ENCODE measurements at places on chromosomes 5 and 9. TPM values are rescaled to one million over a fixed set of nuclear protein-coding genes. Genes with fewer than 3 reads are reported as not detected.
A peak's percentile ranks its signal among the peaks of the same experiment; 100 is the strongest.

DNA sequence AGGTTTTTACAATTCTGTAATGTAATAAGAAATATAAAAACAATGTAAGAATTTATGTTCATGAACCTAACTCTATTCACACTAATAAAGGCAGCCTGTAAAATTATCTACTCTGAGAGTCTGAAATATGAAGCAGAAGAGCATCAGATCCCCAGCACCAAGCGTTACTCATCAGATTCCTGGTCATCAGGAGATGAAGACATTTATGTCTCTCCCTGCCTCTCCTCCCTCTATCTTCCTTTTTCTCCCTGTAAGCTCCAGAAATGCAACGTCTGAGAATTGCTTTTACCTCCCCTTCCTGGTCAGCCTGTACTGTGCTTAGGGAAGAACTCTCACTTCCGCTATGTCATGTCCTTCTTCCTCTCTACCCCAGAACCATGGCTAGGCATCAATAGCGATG is 114.4 kb upstream of the SLIT3 start:
- no peak for DNase-seq

The FSD1L gene
- 6.9 TPM for total RNA-seq

GRCh38 chr5:77133061-77133758 is 46.1 kb upstream of the ZBED3 start:
- peak; percentile 80 for DNase-seq

DNA sequence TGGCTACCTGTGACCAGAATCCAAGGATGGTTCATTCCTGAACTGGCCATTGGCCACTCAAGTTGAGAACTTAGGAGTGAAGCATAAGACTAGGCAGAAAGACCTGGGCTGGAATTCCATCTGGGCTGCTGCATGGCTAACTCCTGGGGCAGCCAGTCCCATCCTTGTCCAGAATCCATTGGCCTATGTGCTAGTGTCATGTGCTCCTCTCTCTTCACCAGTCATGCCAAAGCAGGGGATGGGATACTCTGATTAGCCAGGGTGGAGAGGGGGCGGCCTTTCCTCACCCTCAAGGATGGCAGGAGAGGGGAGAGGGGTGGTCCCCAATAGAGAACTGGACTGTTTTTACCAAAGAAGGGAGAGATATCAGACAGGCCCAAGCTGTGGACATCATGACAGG is 93.2 kb downstream of the ZNF618 start:
- no peak for DNase-seq

DNA sequence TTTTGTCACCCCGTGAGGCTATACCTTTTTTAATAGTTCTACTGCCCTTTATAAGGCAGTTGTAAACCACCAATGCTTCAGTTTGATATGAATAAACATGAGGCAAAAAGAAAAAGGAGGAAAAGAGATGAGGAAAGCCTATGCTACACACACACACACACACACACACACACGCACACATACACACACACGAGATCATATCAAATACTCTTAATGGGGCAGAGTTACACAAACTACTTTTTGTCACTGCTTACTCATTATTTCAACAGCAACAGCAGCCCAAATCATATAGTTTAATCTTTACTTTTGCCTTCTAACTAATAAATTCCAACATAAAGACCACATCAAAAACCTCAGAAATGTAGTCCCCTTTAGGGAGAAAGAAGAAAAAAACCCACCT is 116.8 kb upstream of the PAM start:
- no peak for DNase-seq

DNA sequence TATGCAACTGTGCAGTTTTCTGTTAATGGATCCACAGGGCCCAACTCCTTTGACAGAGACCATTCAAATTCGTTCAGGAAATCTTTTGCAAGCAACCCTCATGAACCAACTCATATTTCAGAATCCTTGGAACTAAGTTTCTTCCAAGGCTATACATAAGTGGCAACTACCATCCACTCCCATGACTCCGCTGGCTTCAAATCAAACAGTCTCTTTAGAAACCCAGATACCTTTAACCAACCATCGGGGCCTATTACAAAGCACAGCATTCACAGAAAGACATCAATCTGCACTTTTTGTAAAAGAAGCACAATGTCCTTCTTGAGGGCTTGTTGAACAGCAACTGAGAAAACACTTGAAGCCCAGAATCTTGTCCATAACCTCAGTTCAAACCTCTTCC is 526.9 kb downstream of the DTWD2 start:
- DNase-seq = no peak

DNA sequence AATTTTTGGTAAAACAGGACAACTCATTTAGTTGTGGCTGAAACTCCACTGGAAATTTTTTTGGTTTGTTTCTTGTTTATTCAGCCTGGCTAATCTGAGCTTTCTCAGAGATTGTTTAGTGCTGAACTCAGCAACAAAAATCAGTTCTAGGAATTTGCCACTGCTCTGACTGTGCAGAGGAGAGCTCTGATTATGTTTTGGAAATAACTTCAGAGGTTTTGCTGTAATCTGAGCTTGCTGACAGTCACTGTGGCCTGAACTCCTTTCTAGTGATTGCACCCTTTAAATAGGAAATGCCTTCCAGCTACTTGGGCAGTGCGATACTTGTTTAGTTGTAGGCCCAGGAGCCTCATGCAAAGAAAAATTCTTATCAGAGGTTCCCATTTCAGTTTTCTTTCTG is 60.2 kb downstream of the OSTF1 start:
- no peak for DNase-seq

DNA sequence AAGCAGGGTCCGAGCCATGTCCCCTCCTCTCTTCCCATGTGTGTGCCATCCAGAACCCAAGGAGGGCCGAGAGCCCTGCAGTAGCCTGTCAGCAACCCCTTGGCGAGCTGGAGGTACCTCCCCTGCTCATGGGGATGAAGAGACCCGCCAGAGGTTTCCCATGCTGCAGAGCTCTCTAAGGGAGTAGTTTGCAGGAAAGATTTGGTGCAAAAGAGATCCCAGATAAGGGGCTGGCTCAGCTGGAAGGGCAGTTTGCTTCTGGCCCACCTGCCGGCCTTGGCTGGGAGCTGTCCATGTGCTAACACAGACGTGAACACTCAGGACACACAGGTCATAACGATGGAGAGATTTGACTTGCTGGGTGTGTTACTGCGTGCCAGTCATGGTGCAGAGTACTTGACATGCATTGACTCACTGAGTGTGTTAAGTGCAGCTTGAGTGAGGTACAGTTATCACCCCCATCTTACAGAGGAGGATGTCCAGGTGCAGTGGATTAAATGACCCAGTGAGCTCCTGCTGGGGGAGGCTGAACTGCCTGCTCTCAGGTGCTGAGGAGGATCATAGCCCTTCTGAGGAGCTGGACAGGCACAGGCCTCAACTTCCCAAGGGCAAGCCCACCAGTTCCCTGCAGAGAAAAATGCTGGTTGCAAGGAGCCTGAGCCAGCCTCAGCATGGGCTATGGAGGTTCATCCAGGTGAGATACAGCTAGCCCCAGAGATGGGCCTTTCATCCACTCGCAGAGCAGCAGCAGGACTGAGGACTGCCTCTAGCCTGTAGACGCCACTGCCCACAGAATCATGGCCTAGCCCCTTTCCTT is 6.3 kb upstream of the SLC25A48 start:
- no peak for DNase-seq

GRCh38 chr9:72554221-72554641 is 32.8 kb downstream of the TMC1 start:
- DNase-seq = no peak

The TRIO gene
- total RNA-seq = 374 TPM

DNA sequence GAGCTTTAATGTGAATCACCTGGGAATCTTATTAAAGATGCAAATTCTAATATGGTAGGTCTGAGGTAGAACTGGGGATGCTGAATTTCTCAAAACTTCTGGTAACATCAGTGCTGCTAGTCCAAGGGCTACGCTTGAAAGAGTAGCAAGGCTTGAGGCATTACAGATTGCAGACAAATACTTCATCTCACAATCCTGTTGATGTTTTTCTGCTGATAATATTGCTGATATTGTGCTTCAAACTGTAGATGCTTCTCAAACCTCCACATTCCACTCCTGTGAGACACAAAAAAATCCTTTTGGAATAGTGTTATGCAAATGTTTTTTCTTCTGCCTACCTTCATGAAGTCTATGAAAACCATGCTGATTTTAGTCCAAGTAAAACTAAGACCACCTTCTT is 139.5 kb downstream of the SAXO1 start:
- DNase-seq = no peak

GRCh38 chr5:63128018-63128417 is 549.4 kb downstream of the LRRC70 start:
- DNase-seq = no peak

DNA sequence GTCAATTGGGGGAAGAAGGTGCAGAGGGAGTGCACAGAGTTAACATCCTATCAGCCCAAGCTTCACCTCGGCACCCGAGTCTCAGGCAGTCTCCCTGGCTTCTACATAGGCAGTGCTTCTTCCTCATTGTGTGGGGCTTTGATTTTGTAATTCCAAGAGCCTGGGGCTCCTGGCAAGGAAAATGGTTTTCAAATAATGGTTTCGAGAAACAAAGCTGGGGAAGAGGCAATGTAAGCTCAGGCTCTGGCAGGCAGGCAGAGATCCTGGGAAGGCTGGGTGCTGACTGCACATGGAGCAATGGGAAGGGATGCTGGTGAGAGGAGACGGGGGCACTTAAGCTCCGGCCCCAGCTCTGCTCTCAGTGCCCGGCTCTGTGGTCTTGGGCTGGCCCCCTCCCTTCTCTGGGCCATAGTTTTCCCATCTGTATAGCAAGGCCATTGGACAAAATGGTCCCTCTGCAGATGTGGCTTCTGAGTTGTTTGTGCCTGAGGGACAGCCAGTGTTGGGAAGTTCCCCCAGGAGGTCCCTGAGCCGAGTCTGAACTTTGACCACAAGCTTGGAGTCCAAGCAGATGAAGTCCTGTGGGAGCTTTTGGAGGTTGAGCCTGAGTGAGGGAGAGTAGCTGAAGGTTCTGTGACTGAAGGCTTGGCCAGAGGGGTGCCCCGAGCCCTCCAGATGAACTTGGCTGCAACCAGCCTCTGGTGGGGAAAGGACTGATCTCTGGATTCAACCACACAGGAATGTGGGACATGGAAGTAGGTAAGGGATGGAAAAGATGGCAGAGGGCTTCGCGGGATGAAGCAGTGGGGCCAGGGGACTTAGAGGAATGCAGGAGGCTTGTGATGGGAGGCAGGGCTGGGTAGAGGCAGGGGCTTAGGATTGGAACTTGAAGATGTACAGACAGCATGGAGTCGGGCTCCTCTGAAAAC is 28.5 kb upstream of the IL17B start:
- DNase-seq = peak; percentile 61

GRCh38 chr5:107867266-107867665 is 196.5 kb upstream of the EFNA5 start:
- no peak for DNase-seq

DNA sequence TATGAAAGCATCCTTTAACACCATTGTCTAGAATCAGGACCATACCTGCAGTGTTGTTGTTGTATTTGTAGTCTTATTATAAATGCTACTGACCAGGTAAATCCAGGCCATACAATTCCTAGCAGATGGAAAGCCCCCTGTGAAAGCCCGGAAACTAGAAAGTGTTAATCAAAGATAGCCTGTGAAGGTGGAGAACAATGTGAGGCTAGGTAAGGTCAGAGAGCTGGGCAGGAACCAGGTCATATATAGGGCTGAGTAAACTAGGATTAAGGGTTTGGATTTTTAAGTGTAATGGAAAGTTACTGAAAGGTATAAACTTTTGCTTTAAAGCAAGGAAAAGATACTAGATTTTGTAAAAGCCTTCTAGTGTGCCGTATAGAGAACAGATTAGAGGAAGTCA is 6.7 kb downstream of the LRRC70 start:
- DNase-seq = no peak

- no peak for DNase-seq
Observed at GRCh38 chr5:124894541-124894940, 148.1 kb upstream of the ZNF608 start.

DNA sequence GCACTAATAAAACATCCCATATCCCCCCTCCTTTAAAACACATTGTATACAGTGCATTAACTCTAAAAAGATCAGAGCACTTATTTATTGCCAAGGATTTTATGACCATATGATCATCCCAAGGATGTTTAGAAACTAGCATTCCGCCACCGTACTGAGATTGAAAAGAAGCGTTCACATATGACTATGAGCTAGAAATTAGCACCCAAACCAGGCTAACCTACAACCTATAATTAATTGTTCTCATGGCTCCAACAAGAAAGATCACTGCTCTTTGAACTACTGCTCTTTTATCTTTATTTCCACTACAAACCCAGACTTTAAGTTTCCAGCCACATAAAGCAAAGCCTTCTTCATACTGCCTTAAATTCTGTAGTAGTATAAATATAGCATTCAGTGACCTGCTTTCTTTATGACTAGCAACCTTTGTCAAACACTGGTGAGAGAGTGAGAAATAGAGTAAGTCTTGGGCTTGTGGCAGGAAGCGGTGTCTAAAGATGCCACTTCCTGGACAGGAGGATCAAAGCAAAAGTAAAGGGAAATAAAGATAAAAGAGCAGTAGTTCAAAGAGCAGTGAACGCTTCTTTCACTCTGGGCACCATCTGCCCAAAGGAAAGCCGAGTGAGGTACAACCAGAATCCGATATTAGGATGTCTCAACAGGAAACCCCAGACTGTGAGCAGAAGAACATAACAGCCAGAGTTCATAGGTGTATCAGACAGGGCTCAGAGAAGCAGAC is 151.1 kb upstream of the ERCC6L2 start:
- DNase-seq = no peak

DNA sequence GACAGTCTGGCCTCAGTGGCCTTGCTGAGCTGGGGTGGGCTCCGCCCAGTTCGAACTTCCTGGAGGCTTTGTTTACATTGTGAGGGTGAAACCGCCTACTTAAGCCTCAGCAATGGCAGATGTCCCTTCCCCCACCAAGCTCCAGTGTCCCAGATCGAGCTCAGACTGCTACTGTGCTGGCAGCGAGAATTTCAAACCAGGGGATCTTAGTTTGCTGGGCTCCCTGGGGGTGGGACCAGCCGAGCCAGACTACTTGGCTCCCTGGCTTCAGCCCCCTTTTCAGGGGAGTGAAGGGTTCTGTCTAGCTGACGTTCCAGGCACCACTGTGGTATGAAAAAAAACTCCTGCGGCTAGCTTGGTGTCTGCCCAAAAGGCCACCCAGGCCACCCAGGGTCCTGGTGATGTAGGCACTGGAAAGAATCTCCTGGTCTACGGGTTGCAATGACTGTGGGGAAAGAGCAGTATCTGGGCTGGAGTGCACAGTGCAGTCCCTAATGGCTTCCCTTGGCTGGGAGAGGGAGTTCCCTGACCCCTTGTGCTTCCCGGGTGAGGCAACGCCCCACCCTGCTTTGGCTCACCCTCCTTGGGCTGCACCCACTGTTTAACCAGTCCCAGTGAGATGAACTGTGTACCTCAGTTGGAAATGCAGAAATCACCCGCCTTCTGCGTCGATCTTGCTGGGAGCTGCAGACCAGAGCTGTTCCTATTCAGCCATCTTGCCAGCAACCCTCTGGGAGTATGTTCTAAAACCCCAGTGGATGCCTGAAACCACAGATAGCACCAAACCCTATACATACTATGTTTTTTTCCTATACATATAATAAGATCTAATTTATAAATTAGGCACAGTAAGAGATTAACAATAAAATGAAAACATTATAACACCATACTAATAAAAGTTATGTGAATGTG is 95.5 kb downstream of the TMEM161B start:
- DNase-seq = no peak
